ENCODE measurements at places on chromosomes 2 and 18.

DNA sequence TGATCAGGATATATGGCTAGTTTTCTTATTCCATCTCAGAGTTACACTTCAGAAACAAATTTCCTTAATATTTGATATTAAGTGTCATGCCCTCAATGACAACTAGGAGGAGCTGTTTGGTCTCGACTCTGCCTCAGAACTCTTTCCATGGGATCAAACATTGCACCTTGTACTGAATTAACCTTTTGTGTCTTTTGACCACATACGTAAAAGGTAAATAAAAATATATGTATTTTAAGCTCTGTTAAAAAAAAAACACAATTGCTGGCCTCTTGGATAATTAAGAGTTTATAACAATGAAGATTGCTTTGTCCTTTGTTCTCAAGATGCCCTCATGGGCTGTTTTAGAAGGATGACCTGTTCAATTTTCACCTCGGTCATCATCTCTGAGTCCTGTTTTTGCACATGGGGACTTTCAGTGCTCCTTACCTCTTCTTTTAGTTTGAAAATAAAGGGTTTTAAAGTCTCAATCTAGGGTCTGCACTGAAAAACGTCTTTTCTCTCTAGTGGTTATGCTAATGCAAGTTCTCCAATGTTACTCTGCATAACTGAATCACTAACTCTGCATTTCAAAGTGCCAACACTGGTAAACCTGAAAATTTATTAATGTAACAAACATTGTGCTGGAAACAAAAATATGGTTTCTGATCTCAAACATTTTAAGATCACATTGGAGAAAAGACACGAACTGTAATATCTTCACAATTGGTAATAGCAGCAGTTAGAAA lies 18.8 kb upstream of the FN1 start:
- DNase-seq: peak; percentile 32

DNA sequence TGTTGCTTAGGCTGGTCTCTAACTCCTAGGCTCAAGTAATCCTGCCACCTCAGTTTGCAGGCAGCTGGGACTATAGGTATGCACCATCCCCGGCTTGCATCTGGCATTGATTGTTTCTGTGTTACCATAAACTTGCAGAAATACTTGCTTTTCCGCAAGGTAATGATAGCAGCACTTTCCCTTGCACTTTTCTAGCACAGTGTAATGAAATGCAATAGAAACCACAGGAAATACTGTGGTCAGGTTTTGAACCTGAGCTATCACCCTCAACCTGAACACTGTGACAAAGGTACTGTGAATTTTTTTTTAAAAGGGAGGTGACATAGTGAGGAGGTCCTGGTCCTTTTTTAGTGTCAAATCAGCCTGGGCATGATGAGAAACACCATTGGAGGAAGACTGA lies 38.3 kb downstream of the DHRS9 start:
- DNase-seq: peak; percentile 69

- DNase-seq: no peak
These were observed 1.8 kb upstream of the HOXD4 start for GRCh38 chr2:176149481-176149938.

DNA sequence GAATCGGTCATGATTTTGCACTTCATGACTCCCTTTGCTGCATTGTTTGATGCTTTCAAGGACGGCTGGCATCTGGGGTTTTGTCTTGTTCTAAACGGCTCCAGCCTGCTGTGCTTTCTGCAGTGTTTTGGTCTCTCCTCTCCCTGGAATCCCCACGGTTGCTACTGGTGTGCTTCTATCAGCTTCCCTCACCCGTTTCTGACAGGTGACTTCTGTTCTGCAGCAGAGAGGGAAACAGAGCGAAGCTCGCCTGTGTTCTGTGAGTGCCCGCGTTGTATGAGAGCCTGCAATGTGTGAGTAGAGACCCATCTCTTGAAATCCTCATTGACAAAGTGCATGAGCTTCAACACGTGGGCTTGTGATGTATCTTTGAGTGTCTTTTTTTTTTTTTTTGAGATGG lies 102.8 kb downstream of the DCDC2C start:
- no peak for DNase-seq

GRCh38 chr2:222357930-222358329 lies 59.1 kb upstream of the PAX3 start:
- no peak for DNase-seq

DNA sequence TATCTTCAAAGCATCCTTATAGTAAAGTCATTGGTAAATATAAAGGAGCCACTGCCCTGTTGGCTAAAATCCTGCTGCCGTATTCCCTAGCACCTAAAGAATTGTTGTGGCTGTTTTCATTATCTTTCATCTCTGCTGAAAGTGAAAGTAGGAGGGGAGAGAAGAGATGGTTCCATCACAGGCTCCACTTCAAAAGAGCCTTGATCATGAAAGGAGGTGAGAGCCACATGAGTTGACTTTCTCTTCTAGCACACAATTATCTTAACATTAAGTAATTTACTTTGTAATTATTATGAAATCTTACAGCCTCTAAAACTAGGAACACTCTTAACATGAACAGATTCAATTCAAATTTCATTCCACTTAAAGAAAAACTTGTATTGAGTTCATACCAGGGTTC lies 1050.9 kb upstream of the LRRTM1 start:
- DNase-seq: no peak

DNA sequence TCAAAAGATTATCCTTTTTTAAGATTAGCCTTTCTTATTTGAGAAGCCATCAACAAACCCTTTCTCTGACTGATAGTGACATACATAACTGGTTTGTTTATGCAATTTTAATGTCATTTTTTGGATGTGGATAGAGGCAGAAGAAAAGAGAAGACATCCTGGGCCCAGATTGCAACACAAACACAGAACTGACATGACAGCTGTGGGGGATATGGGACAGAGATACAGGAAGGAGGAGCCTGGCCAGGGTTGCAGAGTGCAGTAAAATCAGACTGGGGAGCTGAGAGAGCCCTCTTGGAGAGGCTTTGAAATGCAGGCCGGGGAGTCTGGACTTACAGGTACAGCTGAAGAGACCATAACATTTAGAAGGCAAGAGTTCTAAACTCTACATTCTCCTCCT lies 65.1 kb downstream of the SIGLEC15 start:
- DNase-seq: no peak

GRCh38 chr2:100254646-100255210 lies 67.6 kb downstream of the LONRF2 start:
- no peak for DNase-seq

- DNase-seq: no peak
These were observed 51.4 kb downstream of the UXS1 start for GRCh38 chr2:106142683-106143082.

DNA sequence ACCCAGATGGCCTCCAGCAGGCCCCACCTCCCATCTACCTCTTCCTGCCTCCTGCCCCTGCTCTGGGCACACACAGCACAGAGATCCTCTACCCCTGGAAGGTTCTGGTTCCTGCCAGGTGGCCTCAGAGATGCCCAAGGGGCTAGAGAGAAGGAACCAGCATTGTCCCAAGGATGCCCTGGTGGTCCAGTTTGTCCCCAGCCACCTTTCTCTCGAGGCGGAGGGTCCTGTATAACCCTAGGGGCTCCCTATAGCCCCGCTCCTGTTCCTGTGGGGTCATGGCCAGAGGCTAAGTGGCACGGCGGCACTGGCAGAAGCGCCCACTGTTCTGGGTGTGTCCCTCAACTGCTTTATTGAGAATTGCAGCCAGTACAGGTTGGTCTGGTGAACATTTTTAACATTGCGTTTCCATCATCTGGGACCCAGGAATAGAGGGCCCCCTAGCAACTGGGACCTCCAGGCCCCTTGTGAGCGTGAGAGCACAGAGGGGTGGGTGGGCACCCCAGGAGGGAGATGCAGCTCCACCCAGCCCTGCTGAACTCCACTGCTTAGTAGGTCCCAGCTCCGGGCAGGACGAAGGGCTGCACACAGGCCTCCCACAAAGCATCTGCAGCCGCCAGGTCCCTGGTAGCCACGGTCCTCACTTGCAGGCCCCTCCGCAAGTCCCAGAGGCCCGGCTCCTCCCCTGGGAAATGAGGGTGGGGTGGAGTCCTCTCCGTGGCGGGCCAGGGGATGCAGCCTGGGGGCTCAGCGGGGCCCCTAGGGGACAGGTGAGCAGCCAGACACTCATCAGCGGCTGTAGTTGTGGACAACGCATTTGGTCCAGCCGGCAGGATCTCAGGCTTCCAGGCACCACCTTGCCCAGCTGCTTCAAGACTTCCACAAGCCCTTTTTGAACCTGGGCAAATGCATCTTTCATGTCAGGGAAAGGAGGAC lies 33.1 kb downstream of the GPC1 start:
- no peak for DNase-seq

DNA sequence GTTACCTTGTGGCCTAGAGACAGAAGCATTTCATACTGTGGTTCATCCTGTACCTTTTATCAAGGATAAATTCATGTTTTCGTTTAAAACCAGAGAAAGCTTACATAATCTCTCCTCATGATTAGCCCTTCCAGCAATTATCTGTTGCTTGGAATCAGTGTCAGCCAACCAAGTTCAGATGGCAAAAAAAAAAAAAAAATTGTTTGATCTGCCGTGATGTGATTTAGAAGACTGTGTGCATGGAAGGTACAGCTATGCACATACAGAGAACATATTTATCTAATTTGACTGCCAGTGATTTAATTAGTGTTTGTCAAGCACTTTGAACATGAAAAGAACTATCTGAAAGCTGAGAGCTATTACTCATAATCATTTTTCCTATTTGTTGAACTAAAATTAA lies 180.9 kb downstream of the ZEB2 start:
- DNase-seq: no peak

DNA sequence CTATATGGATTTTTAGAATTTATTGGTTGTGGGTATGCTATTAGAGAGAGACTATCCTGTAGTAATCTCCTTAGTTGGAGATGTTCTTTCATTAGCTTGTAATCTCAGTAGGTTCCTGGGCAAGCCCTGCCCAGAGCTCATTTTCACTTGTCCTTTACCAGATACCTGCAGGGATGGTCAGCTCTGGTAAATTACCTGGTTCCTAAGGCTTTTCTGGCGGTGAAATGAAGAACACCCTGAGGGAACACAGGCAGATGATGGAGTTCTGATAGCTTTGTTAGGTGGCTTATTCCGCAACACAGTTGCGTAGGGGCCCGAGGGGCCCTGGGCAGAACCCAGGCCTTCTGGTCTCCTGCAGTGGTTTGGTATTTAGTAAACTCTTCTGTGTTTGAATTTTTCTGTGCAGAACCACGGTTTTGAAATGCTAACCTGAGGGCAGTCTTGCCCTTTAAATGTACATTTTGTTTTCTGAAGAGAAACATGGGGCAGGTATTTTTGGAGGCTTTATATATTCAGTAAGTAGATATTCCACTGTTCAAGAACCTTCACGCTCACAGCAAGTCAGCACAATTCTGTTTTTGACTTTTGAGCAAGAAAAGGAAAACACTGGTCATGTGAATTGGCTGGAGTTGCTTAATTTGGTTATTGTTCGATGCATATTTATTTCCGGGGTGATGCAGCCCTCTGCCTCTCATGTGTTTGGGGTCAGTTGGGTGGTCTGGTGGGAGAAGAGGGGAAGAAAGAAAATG lies 22.4 kb downstream of the ZNF532 start:
- no peak for DNase-seq

DNA sequence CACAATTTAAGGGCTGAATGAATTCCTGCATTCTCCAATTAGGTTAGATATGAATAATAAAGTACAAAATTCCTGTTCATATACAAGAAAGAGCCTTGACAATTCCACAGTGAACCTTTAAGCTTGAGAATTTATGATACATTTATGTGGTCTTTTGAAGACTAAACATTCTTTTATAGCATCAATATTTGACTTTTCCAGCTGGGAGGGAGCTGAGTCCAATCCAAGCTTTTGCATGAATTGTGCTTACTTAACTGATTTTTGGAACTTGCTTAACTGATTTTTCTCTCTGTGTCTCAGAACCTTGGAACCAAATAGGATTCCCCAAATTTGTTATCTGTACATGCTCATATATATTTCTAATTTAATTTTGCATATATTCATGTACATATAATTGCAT lies 388.0 kb downstream of the TRIB2 start:
- no peak for DNase-seq

All from CD4-positive, alpha-beta T cell treated with Interleukin-4 for 4 hours (primary cell).